ENCODE measurements at places on chromosomes 11 and 22.

DNA sequence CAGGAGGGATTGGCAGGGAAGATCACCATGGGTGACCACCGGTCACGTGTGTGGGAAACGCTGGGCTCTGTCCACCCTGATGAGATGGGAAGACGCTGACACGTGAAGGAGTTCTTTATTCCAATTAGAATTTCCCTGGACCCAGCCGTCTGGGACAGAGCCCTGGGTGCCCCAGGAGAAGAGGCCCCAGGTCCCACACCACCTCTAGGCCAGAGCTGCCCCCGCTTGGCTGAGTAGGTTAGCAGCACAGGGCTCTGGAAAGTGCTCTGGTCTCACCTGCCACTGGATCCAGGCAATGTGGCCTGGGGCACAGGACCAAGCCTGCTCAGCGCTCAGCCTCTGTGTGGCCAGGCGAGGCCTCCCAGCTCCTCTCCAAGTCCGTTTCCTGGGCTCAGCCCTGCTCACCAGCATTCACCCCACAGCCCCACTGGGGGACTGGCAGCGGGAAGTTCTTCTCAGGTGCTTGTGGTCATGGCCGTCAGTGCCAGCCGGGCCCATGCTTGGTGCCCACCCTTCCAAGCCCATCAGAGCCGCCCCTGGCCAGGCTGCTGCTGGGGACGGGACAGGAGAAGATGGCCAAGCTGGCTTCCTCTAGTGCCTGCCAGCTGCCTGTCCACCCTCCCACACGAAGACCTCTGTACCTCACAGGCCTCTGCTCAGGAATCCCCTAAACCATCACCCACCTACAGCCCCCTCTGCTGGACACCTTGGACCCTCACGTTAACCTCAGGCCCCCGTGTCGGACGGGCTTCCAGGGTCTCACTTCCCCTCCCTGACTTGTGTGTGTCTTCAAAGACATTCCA lies 62.5 kb upstream of the FGF3 start:
- no peak for DNase-seq

DNA sequence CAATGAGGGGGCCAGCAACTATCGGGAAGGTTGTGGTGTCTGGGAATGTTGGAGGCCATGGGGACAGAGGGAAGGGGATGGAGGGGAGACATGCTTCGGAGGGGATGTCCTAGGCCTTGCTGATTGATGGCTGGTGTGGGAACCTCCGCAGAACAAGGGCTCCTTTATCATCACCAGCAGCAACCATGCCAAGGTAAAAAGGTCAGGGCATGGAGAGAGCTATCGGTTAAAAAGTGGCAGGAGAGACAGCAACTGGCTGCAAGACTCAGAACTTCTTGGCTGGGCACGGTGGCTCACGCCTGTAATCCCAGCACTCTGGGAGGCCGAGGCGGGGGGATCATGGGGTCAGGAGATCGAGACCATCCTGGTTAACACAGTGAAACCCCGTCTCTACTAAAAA lies 3.0 kb downstream of the GSTT4 start:
- DNase-seq, result no peak

DNA sequence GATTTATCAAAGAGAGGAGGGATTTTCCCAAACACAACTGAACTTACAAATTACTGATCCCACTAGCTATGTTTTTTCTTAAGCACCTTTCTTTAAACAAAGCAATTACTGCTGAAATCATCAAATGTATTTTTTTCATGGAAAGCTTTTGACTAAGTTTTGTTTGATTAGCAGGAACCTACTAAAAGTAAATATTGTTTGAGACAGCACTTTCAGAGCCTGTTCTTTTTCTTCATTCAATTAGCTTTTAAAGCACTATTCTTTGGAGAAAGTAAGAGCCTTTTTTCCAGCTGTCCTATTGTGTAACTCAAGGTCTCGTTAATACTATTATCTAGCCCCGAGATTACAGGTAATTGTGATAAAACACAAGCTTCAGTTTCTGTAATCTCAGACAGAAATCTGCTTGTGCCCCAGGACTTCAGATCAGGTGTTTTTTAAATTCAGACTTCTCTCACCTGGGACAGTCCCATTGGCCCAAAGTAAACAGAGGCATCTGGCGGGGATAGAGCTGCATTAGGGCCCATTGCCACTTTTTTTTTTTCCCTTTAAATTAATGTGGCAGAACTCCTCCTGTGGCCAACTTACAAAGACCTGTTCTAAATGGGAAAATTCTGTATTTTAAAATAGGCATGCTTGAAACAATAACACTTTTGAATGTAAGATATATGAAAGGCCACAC lies 11.0 kb downstream of the CSTPP1 start:
- DNase-seq, result no peak

DNA sequence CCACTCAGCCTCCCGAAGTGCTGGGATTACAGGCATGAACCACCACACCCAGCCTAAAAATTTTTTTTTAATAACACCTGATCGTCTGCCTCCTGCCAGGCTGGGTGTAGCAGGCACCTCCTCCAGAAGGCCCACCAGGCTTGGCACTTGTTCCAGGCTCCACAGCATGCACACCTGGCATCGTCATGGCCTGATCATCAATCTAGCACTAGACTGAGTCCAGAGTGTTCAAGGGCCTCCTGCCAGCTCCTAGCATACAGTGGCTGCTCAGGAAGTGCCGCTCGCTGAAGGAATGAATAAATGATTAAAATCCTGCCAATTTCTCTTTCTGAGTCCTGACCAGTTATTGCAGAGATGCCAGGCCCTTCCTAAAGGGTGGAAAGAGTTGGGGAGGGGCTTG lies 3.5 kb upstream of the PDGFB start:
- no peak for DNase-seq

DNA sequence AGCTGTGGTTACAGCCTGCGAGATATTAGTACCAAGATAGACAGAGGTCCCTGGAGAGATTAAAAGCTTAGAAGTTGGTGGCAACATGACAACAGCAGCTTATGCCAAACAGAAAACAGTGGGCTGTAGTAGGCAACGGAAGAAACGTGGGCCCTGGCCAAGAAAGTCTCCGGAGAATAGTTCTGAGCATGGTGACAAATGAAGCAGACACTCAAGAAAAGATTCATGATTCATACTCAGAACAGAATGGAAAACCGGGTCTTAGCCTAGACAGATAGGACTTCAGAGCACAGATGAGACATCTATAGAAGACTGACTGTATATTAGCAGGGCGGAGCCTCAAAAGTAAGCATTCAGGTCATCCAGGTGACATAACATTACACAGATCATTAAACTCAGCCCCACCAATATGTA lies 727.4 kb downstream of the ETS1 start:
- no peak for DNase-seq

DNA sequence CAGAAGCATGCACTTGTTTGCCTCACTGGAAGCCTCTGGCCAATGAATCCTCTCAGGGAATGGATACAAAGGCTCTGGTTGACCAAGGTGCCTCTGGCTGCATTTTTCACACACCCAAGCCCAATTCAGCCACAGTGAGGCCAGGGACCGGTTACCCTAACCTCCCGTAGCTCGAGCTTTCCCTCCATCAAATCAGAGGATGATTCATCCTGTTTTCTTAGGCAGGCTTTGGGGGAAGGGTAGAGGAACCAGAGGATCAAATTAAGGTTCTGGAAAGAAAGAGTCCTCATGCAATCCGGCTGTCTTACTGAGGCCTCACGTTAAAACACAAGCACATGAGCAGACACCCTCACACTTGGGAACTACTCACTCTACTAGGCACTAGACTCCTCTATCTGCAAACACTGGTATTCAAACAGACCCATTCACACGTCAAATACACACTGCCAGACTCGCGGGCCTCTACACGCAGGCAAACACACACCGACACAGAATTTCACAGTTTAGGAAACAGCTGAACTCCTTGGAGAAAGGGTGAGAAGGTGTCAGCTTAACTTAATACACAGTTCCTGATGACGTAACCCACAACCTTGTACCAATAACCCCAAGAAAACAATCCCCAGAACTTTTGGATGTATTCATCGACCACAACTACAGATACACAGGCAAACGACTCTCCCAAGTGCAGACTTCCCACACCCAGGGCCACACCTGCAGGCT lies 12.4 kb downstream of the NRXN2 start:
- DNase-seq, result no peak

- no peak for DNase-seq
Measured at GRCh38 chr11:30489511-30489910, 96.6 kb downstream of the MPPED2 start.
